ENCODE measurements at places on chromosomes 12 and 14.

- peak; percentile 18 for DNase-seq
Measured at GRCh38 chr14:74478996-74479635, 14.0 kb downstream of the NPC2 start.

- peak; percentile 31 for DNase-seq
Measured at GRCh38 chr12:105279460-105280056, 43.6 kb upstream of the APPL2 start.

DNA sequence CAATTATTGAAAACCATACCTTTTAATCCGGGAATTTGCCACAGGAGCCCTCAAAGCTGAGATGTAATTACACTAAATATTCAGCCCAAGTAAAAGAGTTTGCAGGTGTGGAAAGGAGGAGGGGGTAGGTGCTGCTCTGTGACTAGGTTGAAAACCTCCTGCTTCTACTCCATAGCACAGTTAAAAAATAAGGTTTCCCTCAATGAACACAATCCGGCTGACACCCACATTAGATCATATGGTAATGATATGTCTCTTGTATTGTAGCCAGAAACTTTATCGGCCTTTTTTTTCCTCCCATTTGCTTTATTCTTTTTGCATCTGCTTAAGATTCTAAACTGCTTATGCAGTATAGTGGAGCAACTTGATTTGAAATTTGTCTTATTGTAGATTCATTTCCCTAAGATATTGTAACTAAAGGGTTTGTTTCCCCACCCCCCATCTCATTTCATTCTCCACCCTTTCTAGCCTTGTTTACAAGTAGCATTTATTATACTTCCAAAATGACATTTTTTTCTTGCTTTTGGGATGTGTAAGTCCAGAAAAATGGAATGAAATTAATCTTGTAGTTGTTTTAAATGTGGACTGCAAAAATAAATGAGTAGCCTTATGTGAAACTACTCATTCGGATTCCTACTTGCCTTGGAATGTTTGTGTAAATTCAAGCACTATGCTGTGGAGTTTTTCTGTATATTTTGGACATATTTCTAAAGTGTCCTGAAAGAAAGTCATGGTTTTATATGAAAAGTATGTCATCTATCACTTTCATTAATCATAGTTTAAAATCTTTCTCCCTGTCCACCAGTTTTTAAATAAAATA lies at the start of gene DCN:
Gene DCN, minus strand, starts transcription at position 182 of the 820 bp plus-strand sequence. CDS start 4,265 bp downstream, outside the sequence.
- DNase-seq: peak; percentile 49

GRCh38 chr12:111220363-111220762 lies 148.5 kb downstream of the PHETA1 start:
- DNase-seq: no peak

DNA sequence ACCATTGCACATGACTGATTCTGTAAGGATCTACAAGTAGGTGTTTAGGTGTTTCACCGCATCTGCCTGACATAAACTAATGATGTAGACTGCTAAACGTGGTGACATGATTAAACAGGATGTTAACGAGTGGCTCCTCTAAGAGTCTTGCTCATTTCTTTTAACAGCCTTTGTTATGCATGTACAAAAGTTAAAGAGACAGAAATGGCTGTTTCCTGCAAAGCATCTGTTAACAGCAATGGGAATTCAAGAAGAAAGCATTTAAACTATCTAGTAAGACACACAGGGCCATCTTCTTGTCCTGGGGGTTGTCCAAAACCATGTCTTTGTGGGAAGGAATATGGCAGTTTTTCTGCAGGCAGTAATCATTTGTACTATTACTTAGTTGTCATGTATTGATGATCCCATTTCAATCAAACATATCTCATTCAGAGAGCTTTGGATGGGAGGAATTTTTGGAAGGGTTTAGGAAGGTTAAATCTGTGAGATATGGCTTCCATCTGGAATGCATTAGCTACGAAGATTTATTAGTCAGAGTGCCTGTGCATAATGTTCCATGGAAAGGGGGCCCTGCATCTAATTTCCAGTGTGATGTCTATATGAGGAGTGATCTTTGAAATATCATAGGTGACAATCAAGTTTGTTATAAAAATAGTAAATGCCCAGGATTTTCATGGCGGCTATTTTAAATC lies 495.1 kb downstream of the EGLN3 start:
- DNase-seq: no peak

DNA sequence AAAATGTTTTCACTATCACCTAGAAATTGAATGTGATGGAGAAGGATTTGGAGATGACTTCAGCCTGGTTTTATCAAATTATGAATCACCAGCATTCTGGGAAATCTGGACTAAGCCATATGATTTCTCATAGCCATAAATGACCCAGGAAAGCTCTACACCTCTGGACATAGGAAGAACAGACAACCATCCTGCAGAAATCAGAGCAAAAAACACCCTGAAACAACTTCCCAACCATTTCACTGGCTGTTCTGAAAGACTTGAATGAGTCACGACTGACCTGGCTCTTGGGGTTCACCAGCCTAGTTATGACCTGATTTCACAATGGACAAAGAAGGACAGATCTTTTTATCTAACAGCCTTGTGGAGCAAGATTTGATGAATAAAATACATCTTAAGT lies 123.8 kb downstream of the KCNH5 start:
- DNase-seq: no peak

DNA sequence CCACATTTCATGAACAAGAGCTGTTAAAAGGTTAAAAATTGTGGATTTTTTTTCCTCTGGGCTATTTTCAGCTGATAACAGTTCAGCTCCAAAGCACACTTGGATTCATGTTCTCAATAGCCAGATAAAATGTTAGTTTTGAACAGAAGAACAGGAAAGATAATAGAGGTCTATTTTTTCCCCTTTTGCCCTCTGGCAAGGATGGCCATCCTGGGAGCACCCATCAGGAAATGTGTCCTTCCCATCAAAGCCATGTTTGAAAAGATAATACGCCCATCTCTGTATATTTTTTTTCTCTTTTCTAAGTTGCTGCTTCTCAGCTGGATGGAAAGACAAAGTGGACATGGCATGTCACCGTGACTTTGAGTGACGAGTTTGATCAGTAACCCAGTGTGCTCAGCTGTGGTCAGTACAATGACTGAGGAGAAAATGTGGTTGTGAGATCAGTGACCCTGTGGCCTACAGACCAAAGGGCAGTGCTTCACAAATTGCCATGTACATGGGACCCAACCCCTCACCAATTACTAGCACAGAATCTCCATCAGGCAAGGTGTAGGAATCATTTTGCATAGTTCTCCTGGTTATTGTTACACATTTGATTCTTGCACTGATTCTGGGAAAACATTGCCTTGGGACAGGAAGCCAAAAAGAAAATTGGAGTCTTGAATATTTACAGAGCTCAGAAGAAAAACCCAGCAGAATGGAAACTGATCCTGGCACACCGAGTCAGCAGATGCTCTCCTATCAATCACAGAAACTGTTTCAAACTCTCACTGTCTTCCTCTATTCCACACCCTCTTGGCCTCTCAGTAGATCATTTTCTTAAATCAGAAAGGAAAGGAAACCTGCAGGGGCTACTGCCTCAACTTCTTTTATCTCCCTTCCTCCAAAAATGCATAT lies 64.3 kb downstream of the ANO6 start:
- DNase-seq: no peak

- no peak for DNase-seq
Measured at GRCh38 chr12:114992443-114992842, 308.5 kb upstream of the TBX3 start.

- no peak for DNase-seq
Measured at GRCh38 chr12:3294481-3294911, 196.5 kb upstream of the PRMT8 start.

DNA sequence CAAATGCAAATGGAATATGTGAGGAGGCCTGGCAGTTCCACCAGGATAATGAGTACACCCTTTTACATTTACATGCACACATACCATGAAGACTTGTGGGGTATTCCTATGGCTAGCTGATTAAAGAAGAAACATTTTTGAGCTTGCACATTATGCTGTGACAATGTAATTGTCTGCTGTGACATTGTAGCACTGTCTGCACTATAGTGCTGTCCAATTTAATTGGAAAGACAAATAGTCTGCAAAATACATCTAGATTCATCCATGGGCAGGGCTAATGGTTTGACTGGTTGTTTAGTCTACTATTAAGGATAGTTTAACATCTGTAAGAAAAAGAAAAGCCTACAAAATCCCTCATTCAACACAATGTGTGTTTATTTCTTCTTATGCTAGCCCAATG lies 1005.6 kb upstream of the LRFN5 start:
- no peak for DNase-seq

DNA sequence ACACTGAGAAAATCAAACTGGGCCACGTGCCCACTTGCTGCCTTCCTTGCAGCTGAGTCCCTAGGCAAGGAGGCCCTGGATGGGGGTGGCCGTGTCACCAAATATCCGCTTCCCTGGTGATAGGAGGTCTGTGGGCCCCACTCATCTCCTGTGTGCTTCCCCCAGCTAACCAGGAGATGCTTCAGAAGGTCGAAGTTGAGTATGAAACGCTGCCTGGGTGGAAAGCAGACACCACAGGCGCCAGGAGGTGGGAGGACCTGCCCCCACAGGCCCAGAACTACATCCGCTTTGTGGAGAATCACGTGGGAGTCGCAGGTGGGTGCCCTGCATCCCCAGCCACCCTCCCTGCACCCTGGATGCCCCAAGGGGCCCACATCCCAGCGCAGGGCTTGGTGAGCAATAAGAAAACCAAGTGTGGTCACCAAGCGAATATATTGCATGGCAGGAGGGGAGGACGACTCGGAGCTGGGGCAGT lies 6.8 kb upstream of the SIVA1 start:
- no peak for DNase-seq

- DNase-seq: peak; percentile 69
Measured at GRCh38 chr12:82527165-82527780, 159.4 kb upstream of the TMTC2 start.

- peak; percentile 54 for DNase-seq
Measured at GRCh38 chr12:124734224-124734788, 129.4 kb downstream of the SCARB1 start.

DNA sequence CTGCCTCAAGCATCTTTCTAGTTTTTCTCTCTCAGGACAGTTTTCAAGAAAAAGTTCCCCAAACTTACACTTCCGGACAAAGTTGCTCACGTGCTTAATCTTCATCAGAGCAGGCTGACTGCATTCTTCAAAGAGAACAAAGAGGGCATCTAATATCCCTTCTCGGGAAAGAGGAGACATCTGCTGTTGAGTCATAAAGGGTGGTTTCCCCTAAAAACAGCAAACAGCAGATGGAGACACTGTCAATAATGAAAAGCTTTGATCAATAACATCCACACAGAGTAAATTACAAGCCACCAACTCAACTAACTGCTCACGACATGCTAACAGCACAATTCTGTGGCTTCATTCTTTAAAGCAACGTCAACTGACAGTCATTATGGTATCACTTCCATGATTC lies 8.1 kb downstream of the CIT start:
- peak; percentile 26 for DNase-seq

DNA sequence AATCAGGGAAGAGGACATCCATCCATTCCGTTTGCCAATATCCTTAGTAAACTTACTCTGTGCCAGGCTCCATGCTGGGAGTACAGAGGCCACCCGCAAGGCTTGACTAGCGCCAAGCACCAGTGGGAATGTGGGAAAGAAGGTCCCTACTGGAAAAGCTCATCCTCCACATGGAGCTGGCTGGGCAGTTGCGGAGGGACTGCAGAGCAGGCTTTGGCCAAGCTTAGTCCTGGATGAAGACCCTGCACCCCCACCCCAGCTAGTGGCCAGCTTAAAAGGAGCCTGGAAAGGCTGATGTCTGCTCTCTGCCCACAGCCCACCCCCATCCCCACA lies 22.4 kb upstream of the EIF2B2 start:
- no peak for DNase-seq

DNA sequence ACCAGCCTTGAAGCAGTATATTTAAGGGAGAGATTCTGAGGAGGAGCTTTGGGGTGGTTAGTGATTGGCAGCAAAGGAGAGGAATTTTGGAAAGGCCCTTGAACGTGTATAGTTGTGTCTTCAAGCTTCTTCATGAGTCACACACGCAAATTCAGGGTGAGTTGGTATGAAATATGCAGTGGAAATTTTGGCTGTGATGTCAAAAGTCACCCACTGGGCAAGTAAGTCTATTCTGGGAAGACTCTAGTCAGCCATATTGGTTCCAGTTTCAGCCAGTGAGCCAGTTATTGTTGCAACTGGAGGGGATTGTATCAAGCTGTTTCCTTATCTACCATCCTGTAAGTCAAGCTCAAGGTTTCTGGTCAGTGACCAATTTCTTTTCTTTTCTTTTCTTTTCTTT lies 32.0 kb upstream of the VASH1 start:
- DNase-seq: no peak

DNA sequence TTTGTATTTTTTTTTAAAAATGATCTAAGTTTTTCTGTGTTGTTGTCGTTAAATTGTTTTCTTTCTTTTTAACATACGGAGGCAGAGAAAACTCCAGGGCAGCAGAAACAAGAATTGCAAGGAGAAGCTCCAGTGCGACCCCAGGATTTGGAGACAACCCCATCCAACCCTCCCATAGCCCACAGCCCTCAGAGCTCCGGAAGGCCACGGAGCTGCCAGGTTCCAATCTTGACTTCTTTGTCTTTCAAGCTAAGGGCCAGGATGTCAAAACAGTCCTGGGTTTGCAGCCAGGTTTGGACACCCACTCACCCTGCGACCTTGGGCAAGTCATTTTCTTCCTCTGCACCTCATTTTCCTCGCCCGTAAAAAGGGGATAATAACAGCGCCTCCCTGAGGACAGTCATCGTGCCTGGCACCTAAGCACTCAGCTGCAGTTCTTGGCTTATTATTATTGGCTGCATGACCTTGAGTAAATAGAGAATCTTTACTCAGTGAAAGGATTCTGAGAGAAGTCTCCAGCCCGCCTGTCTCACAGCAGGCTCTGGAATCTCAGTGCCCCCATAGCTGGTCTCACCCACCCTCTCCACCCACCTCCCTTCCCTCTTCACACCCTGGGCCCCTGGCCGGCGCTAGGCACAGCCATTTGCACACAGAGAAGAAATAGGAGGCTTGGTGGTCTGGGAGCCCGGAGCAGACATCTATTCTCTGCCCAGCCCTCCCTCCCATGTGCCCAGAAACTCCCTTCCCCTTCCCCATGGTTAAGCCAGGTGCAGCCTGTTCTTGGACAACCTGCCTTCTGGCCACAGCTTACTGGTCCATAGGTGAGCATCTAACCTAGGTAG lies 79.4 kb upstream of the BCL11B start:
- peak; percentile 7 for DNase-seq

DNA sequence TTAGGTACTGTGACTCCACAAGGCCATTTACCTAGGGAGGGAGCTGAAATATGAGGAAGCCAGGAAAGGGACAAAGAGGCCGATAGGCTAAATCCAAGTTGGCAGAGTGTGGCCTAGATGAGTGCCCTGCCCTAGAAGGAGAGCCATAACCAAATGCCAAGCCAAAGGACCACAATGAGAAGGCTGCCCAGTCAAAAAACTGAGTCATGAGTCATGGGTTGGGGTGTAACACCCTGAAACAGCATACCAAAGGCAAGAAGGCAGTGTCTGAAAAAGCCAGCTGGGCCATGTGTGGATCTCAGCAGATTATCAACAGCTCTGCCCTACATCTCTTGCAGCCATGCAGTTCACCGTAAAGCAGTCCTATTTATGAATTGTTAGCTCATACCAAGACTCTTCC lies 171.7 kb downstream of the PHLDA1 start:
- DNase-seq: no peak

GRCh38 chr12:27711967-27712366 lies 1.3 kb downstream of the MRPS35 start:
- DNase-seq: no peak

All from iris pigment epithelial cell (primary cell).